SW 1271 (cell line): ENCODE measurements at places on chromosomes 7 and 10.

GRCh38 chr7:46616636-46617035, 695.6 kb upstream of the IGFBP3 start:
- DNase-seq = no peak

GRCh38 chr10:124998624-124999291, 56.8 kb downstream of the ZRANB1 start:
- no peak for DNase-seq

DNA sequence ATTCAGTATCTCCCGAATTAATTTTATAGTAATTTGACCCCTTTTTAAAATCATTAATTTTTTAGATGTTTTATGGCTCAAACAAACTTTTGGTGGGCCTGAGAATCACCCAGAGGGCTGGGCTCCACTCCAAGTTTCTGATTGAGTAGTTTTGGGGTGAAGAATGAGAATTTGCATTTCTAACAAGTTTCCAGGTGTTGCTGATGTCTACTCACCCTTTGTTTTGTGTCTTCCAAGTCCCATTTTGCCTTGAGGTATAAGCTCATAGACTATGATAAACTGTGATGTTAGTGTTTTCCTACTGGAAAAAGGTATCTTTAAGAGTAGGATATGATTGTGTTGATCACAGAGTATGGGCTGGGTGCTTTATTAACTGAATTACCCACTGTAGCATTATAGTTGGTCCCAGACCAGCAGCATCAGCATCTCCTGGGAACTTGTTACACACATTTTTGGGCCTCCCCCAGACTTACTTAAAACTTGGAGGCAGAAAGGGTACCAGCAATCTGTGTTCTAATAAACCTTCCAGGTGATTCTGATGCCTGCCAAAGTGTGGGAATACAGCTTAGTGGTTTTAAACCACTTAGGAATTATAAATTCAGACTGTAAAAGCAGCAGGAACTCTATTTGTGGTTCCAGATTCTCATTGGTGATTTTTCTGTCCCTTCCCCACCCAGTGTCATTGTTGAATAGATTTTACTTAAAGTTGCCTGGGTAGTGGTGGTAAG, 19.1 kb downstream of the ZNRF2 start:
- DNase-seq = no peak

GRCh38 chr10:82211346-82211745, 336.4 kb downstream of the NRG3 start:
- no peak for DNase-seq

- no peak for DNase-seq
Measured at GRCh38 chr7:16422103-16422435, 731 bp upstream of the CRPPA start.

DNA sequence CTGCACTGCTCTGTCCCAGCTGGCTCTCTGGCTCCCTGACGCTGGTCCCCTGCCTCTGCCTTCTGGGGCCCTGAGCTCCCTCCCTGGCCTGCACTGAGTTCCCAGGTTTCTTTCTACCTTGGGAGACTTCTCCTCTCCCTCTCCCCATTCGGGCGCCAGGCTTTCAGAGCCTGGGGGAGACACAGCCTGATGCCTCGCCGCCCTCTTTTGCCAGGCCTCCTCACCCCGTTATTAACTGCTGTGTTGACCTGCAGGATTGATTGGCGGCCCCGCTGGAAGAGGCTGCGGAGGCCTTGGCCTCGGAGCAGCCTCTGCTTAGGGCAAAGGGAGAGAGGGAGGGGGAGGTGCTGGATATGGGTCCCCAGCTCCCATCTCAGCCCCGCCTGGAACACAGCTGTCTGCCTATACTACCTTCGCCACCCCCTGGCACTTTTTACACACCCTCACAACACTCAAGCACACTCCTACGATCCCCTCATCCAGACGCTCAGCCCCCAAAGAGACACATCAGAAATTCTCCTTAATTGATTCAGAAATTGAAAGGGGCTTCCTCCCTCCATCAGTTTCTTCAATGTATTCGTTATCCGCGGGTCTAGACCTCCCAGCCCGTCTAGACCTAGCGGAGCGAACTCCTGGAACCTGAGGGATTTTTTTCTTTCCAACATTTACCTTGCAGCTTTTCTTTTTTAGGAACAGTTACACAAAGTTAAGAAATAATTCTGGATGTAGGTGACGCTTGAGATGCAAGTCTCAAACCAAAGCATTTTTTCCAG, 7.1 kb upstream of the PAX2 start:
- no peak for DNase-seq

GRCh38 chr10:62388328-62388727, 14.2 kb downstream of the ZNF365 start:
- no peak for DNase-seq

DNA sequence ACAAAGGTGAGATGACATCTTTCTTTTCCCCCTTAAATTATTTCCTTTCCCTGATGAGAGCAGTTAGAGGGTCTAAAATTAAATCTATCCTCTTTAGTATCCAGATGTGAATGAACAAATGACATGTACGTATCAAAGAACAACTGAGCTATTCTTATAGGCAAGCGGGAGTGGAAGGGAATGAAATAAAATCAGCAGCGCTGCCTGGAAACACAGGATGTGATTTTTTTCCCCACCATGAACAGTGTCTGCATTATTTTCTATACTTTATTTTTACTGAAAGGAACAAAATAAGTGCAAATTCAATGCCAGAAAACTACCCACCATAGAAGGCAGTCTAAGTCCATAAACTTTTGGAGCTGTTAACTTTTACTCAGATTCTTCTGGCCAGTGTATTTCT, 40.6 kb downstream of the SLC26A4 start:
- DNase-seq = no peak

DNA sequence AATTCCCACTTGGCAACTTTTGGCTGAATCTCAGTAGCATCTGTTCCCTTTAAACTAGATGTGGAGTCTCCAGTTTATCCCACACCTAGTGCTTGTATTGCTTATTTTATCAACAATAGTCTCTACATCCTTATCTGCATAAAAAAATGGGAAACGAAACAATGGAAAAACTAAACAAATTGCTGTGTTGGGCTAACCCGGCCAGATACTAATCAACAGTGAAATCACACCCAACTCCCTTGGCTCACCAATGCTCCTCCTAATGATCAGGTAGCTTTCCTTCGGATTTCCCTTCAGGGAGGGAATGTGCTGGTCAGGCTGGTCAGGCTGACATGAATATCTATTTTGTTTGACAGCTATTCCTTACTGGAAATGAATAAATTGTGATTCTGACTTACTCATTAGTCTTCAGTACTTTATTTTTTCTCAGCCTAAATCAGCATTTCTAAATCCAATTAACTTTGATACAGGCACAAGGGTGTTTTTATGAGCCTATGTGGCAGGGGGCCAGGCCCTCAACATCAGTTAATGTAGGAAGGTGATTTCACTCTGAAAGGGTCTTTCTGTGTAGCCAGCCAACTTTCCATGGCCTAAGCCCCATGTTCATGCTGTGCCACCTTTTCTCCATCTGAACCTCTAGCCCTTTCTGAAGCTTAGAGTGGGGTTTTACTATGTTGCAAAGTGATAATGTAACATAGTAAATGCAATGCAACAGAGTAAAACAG, 170.5 kb upstream of the NPSR1 start:
- DNase-seq = no peak

DNA sequence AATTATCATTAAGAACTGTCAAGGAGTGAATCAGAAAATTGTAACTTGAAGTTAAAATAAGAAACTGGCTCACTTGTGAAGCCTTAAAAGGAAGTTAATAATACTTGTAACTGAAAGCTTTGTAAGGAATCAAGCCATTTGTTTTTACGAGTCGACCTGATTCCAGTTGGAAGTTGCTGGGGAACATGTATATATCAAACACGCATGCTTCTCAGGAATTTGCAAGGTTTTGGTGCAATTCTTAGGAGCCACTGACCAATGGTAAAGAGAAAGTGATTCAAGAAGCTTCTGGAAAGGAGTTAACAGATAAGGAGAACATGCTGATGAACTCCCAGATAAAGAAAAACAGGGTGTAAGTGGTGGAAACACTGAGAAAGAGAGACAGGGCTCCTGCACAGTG, 56.4 kb downstream of the ETV1 start:
- DNase-seq = no peak

DNA sequence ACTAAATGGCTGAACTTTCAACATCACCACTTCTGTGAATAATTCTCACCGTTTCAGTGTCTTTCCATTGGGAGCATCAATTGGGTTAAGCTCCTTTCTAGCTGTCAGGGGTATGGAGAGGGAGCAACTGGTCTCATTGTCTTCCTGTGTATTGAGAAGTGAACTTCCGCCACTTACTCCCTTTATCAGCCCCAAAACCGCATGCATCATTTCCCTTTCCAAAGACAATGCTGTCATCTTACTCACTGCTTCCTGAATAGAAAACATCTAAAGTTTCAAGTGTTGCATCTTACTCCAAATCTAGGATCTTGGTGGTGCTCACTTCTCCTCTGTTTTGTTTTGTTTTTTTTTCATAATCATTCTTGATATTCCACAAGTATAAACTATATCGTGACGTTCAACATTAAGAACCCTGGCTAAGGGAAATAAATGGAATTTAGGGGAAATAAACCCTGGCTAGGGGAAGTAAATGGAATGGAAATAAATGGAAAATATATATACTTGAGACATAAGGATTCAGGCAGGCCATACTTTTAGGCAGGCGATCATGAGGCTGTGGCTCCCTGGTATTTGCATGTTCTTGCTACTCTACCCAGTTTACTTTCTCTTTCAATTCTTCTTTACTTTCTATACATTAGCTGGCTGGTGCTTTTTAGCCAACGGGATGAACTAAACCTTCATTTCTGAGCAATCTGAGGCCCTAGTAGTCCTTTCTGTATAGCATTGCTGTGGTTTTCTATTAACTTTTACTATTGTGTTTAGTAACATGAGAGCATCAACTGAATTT, 371.9 kb downstream of the BMPER start:
- DNase-seq = no peak

- DNase-seq = no peak
Measured at GRCh38 chr10:85868627-85869499, 497.7 kb downstream of the GRID1 start.

DNA sequence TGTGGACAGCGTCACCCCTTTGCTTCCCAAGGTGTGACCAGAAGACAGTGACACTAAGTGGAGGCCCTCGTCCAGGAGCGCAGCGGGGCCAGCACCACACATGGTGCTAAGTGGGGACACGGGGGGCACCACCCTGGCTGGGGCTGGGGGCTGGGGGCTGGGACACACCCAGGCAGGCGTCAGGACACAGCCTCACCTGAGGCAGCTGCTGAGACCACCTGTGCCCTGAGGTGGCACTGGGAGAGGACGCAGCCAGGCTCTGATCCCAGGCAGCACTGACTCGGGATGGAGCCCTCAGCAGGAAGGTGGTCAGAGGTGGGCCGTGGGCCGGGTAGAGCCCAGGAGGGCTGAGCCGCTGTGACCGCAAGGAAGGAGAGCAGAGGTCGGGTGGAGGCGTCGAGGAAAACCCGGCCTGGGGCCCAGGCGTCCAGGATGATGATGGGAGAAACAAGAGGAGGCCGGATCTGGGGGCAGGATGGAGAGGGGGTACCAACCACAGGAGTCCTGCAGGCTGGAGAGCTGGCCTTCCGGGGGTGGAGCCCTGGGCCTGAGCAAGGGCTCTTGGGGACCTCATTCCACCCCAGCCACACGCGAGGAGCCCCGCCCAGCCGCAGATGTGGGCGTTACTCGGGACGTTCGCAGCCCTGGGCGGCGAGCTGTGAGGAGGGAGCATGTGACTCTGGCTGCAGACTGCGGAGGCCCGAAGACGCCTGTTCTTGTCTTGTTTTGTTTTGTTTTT, 22.5 kb downstream of the LRRC27 start:
- no peak for DNase-seq

DNA sequence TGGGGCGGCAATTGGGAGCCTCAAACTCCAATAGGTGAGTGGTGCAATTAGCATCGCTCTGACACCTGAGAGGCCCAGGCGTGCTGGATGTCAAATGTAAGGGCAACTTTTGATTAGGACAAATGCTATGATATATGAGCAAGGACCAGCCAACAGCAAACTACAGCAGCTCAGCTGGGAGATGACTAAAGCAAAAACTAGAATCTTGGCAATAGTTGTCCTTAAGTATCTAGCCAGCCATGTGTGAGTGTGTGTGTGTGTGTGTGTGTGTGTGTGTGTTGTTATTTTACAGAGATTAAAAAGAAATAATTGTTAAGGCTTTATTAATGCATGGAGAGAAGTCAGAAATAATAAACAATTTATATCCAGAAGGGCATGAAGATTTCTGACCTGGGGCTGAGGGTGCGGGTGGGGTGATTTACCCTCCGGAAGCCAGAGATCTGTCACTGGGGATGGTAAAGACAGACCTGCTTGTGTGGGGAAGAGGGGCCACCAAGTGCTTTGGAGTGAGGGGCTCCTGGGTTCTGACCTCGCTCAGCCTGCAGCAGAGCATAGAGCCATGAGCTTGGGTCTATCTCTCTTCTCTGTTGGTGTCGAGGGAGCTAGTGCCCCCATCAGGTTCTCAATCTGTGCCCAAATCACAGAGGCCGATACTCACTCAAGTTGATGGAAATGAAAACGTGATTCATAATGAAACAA, 77.3 kb downstream of the EMX2 start:
- DNase-seq = no peak

GRCh38 chr7:104294291-104294690, 34.1 kb upstream of the LHFPL3 start:
- no peak for DNase-seq

- DNase-seq = no peak
Measured at GRCh38 chr10:778626-779330, 89.3 kb upstream of the DIP2C start.

DNA sequence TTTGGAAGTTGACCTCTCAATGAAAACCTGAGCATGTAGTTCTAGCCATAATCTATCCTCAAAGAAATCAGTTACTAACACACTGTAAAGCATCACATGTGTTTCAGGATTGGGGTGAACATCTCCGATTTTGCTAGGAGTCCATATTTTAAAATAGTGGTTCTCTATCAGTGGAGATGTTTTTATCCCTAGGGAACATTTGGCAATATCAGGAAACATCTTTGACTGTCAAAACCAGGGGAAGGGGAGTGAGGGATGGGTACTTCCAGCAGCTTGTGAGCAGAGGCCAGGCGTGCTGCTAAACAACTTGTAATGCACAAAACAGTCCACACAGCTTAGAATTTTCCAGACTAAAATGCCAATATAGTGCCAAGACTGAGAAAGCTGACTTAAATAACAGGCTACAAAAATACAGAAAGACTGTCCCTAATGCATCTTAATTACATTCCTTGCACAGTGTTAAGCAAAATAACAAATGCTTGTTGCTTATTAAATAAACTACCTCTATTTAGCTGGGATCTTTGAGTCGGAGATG, 120.9 kb downstream of the CRPPA start:
- DNase-seq = no peak

- no peak for DNase-seq
Measured at GRCh38 chr10:79311581-79312407, 35.5 kb upstream of the PPIF start.

- no peak for DNase-seq
Measured at GRCh38 chr7:128078309-128078708, 47.1 kb upstream of the LRRC4 start.

GRCh38 chr7:32957326-32958045, at the start of gene FKBP9:
Gene FKBP9 (plus strand): TSS chr7:32957440. CDS start chr7:32957574, 134 bp downstream.
- DNase-seq = peak; percentile 57
